AG09309 (cell line): ENCODE measurements at places on chromosomes 2 and 18.

- DNase-seq = no peak
Observed at GRCh38 chr18:31538837-31539236, 40.9 kb downstream of the DSG2 start.

DNA sequence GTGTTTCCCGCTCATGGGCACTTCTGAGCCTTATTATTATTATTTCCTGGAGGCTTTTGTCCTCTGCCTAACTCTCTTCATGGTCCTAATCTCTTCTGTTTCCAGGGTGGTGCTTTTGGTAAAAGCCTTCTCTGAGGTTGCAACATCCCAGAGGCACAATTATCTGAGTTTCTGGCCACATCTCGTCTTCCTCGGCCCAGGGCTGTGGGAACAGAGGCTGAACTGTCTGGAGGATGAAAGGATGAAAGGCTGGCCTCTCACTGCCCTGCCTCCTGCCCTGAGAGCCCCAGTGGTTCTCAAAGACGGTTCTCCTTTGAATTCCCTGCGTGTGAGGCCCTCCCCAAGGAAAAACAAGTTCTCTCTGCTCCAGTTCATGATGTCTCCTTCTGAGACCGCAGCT, 13.8 kb downstream of the GYPC start:
- DNase-seq = no peak

DNA sequence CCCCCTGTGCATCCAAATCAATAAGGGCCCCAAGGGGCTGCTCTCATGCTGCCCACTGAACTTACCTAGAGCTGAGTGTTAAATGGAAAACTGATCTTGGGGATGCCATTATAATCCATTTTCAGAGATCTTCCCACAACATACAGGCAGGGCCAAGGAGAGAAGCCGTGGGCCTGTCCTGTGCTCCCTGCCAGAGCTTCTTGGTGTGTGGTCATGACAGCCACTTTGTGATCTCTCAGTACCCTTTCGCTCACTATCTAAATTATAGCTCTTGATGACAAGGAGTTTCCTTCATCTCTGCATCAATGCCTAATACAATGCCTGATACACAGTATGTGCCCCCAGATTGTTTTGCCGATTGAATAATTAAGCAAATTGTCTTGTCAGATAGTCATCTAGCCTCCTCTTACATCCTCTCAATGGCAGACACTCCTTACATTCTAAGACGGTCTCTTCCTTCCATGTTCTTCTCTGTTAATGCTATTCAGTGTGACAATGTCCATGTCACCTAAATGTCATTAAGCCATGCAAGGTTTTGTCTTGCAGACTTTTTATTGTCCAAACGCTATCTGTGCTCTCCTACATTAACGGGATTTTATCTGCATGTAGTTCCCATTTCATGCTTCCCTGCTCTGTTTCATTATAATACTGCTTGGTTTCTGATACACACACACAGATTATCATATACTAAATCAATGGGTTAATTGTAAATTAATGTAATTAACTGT, 5.9 kb downstream of the CSRNP3 start:
- DNase-seq = no peak

DNA sequence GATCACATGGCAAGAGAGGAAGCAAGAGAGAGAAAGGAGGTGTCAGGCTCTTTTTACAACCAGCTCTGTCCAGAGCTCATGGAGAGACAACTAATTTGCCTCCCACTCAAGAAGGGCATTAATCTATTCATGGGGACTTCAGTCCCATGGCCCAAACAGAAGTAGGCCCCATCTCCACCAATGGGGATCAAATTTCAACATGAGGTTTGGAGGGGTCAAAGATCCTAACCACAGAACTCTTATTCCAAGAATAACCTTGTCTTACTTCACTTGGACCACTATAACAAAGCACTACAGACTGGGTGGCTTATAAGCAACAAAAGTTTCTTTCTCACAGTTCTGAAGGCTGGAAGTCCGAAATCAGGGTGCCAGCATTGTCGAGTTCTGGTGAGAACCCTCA, 31.8 kb downstream of the GRB14 start:
- DNase-seq = no peak

GRCh38 chr2:66832646-66833435, 397.9 kb downstream of the MEIS1 start:
- DNase-seq = no peak

DNA sequence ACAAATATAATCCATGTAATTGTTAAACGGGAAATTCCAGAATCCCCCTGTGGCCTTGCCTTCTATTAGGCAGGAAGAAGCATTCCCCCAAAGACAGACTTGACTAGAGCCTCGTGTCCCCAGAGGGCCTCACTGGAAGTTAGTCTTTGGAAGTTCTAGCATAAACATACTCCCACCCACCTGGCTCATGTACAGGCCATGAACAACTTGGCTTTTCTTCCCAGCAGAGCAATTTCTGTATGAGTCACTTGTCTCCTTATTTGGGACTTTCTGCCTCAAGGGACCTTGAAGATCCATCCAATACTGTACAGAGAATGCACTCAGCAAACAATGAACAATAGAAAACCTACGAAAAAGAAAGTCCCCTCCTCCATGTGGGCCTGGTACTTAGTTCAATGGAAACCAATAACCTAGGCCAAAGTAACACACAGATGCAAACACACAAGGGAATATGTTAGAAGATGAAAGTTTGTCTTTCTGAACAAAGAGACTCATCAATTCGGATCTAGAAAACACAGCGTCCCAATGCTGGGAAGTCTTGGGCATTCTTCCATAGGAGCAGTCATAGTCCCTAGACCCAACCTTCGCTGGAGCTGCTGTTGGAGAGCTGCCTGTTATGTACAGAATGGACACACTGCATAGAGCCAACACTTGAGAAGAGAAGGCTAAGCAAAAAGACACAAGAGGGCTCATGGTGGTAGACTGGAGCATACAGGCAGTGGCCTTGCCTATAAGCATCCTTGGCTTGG, 303.5 kb downstream of the HRH4 start:
- DNase-seq = peak; percentile 2

DNA sequence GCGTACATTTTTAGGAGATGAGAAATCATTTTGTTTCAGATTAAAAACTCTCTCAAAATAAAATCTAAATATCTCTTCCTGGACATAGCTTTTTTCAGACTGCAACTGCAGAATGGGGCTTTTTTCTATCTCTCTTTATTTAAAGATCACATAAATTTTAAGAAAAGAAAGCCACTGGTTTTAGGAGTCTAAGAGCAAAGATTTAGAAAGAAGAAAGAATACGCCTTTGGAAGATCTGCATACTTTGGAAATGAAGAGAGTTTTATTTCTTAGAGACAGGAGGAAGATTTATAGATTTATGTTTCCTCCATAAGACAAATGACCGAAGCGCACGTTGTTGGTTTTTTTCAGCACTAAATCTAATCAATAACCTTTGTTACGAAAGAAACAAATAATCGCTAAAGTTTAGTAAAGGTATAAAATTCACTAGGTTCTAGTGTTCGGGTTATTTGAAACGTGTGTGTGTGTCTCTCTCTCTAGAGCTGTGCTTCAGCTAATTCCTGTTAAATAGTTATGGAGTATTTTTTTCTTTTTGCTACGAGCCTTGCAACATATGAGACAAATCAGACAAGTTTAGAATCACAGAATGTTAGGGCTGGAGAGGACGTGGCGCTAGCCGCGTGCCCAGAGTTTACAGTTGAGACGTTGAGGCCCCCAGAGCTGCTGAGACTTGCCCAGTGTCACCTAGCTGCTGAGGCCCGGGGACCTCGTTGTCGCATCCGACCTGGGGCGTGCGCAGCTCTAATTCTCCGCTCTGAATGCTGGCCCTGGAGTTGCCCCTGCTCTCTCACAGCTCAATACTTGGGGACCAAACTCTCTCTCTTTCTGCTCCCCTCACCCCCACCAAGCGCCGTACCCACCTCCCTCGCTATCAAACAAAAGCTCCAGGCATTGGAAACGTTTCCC, 69.9 kb downstream of the CTAGE1 start:
- DNase-seq = no peak

DNA sequence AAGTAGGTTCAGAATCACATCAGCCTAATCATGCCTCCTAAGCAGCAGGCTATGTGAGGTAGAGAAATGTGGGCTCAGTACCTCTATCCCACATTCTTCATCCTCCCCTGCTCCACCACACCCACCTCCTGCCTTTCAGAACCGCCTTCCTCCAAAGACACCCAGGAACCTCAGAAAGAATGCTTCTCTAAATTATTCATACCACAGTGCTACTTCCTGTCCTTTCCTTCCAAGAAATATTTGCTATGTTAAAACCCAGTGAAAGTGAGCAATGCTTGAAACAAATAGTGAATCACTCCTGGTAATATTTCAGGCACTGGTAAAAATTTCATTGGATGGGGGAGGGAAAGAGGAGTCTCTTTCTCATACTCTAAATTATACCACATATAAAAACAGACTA, 24.0 kb upstream of the CREB1 start:
- peak; percentile 63 for DNase-seq

DNA sequence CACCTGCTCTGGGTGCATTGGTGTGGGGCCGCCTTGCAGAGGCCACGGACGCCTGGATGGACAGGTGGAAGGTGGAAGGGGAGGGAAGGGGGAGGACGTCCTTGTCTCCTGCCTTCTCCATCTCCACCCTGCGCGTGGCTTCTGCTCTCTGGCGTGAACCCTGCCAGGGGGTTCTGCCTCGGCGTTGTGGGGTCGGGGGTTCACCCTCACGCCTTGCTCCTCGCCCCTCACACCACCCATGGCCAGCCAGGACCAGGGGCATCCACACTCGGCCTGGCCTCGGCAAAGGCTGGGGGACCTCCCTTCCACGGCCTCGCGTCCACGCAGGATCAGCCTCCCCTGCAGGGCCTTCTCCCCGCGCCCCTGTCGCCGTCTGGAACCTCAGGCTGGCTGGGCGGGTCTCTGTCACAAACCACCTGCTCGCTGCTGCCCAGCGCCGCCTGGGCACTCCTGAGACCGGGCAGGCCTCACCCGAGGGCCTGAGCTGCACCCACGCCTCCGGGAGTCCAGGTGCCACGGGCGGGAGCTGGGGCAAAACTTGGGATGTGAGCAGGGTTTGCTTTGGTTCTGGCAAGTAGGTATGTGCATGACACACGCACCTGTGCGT, 655.9 kb downstream of the GALR1 start:
- no peak for DNase-seq

DNA sequence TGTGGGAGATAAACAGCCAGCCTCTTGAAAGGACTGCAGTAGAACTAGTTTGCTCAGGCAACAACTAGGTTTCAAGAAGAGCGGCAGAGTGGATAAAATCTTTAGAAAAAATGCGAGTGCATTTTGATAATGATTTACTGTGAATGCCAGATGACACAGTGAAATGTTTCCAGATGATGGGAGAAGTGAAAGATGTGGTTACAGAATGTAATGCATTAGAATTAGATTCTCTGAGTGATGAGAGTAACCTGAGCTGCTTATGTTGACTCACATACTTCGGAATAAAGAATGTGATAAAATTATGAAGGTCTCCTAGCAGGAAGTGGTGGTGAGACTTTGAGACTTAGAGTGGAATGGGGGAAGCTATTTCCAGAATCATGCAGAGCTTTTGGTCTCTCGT, 184.3 kb downstream of the GULP1 start:
- DNase-seq = no peak

GRCh38 chr2:171294608-171295007, 133.9 kb upstream of the TLK1 start:
- no peak for DNase-seq

- no peak for DNase-seq
Observed at GRCh38 chr2:143759455-143759854, 630.2 kb downstream of the ARHGAP15 start.

- DNase-seq = peak; percentile 14
Observed at GRCh38 chr2:73969356-73969755, 15.4 kb upstream of the TET3 start.

GRCh38 chr18:9209279-9209678, 72.7 kb downstream of the ANKRD12 start:
- DNase-seq = peak; percentile 46

DNA sequence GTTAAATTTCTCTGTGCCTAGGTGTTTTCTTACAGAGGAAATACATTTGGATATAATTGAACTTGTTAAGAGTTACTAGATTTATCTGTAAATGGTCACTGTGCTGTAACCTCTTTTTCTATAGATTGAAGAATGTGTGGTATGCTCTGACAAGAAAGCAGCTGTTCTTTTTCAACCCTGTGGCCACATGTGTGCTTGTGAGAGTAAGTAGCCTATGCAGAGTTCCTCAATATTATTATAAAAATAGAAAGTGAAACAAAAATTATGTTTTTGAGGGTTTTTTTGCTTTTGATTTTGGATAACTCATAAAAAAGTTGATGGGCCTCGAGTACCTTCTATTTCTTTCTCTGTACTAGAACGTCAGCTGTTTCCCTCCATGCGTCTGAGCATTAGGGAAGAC, 112.4 kb downstream of the MIB1 start:
- DNase-seq = no peak

GRCh38 chr2:240308111-240308651, 127.3 kb upstream of the GPC1 start:
- DNase-seq = no peak

- no peak for DNase-seq
Observed at GRCh38 chr2:62473246-62473827, 32.7 kb downstream of the TMEM17 start.

- DNase-seq = no peak
Observed at GRCh38 chr18:8870528-8870927, 165.2 kb downstream of the MTCL1 start.

- no peak for DNase-seq
Observed at GRCh38 chr2:188622601-188623260, 331.1 kb downstream of the GULP1 start.

DNA sequence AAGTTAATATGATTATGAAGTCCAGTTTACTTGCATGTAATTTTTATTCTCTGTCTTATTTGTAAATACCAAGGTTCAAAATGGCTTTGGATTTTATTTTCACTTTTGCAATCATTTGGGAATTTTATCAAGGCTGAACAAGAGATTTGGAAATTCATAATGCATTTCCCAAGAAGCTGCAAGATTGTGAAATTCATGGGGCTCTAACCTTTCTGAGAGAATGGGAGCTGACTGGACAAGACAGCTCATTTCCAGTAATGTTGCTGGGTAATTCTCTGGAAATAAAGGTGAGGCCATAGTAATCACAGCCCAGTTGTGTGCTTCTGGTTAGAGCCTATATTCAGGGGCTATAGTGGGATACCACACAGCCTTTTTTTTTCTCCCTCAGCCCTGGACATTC, 21.5 kb upstream of the NABP1 start:
- DNase-seq = peak; percentile 83

DNA sequence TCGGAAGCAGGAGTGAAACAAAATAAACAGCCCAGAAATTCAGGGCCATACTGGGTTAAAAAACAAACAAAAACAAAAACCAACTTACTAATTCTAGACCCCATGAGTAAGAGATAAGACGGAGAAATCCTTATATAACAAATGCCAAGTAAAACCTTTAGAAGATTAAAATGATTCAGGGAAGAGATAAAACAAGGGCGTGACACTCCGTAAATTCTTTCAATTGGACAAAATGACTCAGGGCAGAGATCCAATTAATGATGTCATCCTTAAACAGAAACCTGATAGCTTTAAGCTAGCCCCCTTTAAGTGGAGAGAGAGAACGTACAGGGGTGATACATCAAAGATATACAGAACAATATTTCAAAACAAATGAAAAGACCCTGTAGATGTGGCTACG, 317.4 kb downstream of the NBAS start:
- DNase-seq = no peak
